Activated CD4-positive, alpha-beta T cell treated with anti-CD3 and anti-CD28 coated beads for 24 hours (primary cell): ENCODE measurements at places on chromosomes 6 and 20.
A peak's percentile ranks its signal among the peaks of the same experiment; 100 is the strongest.

- no peak for DNase-seq
Observed at GRCh38 chr20:59461526-59461925, 142.8 kb upstream of the PHACTR3 start.

- DNase-seq: no peak
Observed at GRCh38 chr20:40583205-40583604, 105.8 kb downstream of the MAFB start.

GRCh38 chr6:88614316-88614877, 349.0 kb downstream of the RNGTT start:
- no peak for DNase-seq

- no peak for DNase-seq
Observed at GRCh38 chr20:54456961-54457360, 18.4 kb upstream of the DOK5 start.

DNA sequence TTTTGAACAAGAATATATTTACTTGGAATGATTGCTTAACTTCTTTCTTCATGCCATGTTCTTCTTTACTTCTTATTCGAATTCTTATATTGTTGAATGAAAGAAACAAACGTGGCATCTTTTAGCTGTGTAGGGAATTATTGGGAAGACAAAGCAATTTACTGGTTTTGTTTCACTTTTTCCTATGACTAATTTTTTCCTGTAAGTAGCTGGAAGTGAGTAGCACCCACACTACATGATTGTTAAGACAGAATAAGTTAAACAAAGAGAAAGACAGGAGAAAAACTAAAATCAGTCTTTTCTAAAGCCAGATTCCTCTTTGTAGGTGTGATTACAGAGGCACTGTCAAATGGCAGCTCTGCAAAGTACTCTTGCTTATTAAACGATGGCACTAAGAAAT, 593.4 kb downstream of the EYS start:
- DNase-seq: no peak

GRCh38 chr20:50251992-50252511, 61.4 kb downstream of the CEBPB start:
- DNase-seq: no peak

- DNase-seq: no peak
Observed at GRCh38 chr6:22221630-22222029, 75.2 kb downstream of the PRL start.

GRCh38 chr6:52416629-52417151, 3.5 kb upstream of the EFHC1 start:
- no peak for DNase-seq

DNA sequence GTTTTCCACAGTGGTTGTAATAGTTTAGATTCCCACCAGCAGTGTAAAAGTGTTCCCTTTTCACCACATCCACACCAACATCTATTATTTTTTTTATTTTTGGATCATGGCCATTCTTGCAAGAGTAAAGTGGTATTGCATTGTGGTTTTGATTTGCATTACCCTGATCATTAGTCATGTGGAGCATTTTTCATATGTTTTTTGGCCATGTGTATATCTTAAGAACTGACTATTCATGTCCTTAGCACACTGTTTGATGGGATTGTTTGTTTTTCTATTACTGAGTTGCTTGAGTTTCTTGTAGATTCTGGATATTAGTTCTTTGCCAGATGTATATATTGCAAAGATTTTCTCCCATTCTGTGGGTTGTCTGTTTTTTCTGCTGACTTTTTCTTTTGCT, 820.1 kb downstream of the TENT5A start:
- no peak for DNase-seq

DNA sequence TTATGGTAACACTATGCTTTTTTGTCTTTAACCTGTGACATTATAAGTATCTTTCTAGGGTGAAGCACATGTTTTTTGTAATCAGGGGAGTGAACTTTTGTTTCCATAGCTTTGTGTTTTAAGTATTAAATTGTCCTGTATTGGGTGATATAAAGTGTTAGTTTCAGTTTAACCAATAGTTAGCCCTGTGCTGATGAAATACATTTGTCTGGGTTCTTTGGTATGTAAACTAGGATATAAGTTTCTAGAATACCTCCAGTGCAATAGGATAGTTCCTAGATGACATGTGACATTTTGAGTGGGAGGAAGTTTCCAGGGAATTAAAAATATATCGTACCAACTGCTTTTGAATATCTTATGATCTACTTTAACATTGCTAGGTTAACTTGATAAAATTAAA, 611.0 kb upstream of the MARCKS start:
- no peak for DNase-seq

GRCh38 chr6:27096834-27097511, 150.5 kb upstream of the PRSS16 start:
- DNase-seq: peak; percentile 31

DNA sequence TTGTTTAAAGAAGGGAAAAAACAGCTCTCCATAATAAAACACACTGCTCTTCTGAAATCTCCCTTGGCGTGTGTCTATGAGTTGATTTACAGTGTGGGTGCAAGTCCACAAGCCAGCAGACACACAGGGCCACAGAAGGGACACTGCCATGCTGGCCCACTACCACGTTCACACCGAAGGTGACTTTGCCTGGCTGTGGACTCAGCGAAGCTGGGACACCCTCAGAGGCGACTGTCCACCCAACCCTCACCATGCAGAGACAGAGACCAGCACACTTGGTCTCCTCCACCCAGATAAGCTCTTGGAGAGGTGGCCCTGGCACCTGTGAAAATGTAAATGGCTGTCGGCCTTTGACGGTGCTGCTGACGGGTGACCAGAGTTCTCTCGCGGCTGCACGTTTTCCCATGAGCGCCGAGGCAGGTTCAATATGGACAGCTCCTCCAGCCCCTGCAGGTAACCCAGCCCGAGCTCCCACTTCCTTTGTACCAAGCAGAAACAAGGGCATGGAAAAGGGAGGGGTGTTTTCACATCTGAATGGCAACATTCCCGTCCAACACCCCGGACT, 78.0 kb downstream of the YTHDF1 start:
- DNase-seq: no peak

- DNase-seq: no peak
Observed at GRCh38 chr20:58596750-58597248, 54.3 kb upstream of the STX16 start.

GRCh38 chr6:138371452-138371711, 6.3 kb upstream of the SMIM28 start:
- DNase-seq: no peak

DNA sequence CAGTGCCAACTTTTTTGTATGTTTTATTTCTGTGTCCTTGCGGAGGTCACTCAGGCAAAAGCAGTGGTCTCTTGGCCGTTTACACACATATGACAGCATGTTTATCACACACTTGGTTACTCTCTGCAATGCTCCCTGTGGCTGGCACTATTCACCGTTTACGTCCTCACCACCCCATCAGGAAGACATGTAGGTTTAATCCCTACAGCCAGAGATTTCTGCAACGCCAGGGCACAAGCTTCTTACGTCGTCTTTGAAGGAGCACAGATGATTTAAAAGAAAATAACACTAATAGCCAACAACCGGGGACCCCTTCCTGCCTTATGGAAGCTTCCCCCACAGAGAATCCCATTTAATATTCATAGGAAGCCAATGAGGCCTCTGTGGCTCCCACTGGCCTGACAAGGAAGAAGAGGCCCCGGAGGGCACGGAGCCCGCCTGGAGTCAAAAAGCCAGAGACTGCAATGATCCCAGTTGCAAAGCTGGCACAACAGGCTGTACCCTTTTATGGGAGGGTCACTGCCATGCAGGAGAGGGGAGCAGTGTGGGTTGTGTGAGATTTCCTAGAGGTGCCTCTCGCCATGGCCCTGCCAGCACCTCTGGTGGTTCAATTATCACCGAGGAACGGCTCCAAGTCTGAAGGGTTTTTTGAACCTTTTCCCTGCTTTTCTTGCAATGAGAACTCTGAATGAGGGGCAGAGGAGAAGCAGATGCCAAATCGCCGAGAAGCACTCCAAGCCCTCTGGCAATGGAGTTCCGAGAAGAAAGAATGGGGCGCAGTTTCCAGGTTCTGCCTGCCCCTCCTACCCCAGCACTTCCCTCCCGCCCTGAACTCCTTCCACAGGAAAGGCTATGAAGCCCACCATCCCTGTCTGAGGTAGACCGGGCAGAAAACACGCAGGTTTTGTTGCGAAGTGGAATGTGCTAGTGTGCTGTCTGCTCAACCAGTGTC, 96.2 kb downstream of the THBS2 start:
- DNase-seq: no peak

DNA sequence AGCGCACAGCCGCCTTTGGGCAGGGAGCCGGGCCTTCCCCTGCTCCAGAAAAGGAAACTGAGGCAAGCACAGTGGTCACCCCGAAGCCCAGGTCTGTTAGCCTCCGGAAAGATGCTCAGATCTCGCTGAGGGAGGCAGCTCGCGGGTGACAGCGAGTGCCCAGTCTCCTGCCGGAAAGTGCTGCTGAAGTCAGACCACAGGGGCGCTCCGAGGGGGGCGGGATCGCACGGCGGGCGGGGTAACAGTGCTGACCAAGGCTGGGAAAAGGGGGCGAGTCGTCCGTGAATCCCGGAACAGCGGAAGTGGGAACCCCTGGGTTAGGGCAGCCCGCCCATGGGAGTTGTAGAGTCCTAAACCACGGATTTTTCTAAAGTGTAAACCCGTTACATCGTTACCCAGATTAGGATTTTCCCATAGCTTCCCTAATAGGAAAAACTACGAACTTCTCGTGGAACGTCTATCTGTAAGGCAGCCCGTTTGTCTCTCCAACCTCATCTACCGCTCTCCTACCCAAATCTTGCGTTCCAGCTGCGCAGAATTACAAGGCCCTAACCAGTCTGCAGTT, 504 bp downstream of the VPS16 start:
- no peak for DNase-seq

DNA sequence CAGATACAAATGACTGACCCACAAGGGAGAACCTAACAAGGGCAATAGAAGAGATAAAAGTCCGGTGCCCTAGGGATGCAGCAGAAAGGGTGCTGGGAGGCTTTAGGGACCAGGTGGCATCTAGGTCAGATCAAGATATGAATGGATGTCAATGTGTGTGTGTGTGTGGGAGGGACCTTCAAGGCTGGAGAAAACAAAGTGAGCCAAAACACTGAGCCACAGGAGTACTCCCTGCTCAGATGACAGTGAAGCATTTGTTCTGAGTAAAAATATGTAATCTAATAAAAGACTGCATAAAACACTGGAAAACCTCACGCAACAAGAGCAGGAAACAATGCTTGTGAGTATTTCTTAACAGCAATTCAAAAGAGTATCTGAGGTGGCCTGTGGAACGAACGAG, 28.2 kb downstream of the ZNF337 start:
- no peak for DNase-seq

- DNase-seq: no peak
Observed at GRCh38 chr6:25297039-25297441, 17.9 kb downstream of the CARMIL1 start.

GRCh38 chr6:85865420-85866369, 223.0 kb upstream of the SYNCRIP start:
- no peak for DNase-seq

GRCh38 chr6:167970230-167970629, 27.2 kb upstream of the KIF25 start:
- no peak for DNase-seq

DNA sequence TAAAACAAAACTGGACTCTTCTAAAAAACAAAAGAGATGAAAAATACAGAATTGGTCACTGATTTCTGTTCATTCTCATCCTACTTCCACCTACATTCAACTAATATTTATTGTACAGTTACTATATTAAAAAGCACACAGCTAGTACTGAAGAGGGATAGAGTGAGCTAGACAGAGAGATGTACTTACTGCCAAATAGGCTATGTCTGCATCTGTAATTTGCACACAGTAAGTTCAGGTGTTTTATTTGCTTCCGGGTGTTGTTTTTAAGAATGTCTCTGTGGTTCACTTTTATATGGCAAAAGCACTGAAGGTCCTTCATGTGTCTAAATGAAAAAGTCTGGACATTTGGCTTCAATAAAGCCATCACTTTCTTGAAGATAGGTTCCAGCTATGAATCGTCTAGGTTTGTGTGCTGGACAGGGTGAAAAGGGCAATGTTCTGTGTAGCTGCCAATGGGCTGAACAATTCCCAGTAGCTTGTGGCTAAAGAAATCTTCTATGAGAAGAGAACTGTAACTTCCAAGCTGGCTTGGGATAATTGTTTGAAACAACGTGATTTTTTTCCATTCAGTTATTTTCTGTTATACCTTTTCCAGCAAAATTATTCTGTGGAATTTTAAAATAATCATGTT, 47.3 kb downstream of the EPB41L2 start:
- DNase-seq: no peak

DNA sequence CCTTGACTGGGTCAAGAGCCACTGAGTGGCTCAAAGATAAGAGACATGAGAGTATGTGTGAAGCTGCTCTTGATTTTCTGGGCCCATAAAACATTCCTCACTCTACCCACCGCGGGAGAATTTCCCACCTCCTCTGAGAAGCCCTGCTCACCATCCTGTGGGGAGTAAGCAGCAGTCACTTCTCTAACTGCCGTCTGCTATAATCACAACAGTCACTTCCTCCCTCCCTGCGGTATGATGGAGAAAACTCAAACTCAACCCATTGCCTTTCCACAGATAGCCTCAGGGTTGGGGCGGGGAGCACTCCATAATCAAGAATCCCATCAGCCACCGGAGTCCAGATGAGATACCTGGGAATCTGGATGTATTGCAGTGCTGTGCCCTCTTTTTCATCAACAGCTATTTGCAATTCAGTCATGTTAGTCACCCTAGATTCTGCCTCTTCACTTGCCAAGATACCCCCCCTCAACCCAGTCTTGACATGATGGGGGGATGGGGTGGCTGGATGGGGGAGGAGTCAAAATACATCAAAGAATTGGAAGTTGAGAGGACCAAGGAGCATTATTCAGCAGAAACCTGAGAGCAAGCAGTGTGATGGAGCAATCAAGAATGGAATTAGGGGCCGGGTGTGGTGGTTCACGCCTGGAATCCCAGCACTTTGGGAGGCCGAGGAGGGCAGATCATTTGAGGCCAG, 5.1 kb downstream of the MOCS1 start:
- no peak for DNase-seq

DNA sequence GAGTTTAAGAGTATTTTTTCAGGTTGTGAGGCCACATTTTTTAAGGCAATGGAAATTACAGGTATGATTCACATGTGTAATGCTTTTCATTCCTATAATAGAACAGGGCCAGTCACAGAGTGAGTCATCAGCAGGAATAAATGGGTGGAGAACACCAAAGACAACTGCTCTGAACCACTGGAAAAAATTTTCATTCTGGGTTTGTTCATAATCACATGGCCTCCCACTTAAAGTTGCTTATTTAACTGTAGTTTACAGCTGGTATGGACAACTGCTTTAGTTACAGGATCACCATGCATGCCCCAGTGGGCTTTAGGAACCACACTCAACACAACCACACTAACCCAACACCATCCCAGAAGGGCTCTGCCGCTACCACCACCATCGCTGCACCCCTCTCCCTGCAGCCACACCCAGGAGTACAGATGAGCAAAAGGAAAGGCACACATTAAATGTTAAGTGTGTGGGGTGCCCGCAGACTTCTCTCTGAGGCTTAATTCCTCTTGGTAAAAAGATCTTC, 107.0 kb upstream of the DST start:
- DNase-seq: no peak

- no peak for DNase-seq
Observed at GRCh38 chr6:98477231-98477630, 357.1 kb upstream of the POU3F2 start.
